Ovary (tissue), 10 donors: ENCODE measurements at places on chromosomes 12 and 14.

- no peak for DNase-seq
These were observed 84.4 kb downstream of the PPP2R5C start for GRCh38 chr14:101845896-101846295.

DNA sequence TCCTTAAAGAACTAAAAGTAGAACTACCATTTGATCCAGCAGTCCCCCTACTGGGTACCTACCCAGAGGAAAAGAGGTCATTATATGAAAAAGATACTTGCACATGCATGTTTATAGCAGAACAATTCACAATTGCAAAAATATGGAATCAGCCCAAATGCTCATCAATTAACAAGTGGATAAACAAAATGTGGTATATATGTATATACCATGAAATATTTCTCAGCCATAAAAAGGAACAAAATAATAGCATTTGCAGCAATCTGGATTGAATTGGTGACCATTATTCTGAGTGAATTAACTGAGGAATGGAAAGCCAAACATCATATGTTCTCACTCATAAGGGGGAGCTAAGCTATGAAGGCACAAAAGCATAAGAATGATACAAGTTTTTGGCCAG, 64.7 kb upstream of the KRAS start:
- DNase-seq = no peak

DNA sequence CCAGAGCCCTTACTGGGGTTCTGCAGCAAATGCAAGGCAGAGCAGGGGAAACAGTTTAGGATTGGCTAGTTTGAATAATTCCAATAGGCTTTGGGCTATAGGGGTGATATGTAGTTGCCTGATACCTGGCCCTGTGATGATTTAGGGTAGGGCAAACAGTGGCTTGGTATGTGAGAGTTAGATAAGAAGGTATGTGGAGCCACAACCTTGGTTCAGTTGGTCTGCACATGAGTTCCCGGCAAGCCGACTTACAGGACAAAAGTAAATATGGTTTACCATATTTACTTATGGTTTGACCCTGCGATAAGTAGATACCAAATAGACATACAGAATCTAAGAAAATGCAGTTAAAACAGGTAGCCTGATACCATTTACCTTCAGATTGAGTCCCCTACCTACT, 8.3 kb upstream of the CAPRIN2 start:
- DNase-seq = no peak

- DNase-seq = no peak
These were observed 48.2 kb downstream of the MBIP start for GRCh38 chr14:36271939-36272907.

GRCh38 chr14:95098984-95099599, 58.2 kb downstream of the DICER1 start:
- DNase-seq = peak; percentile 42

GRCh38 chr12:127731657-127732056, 535.3 kb upstream of the TMEM132C start:
- no peak for DNase-seq

GRCh38 chr12:19654650-19655376, 215.5 kb downstream of the AEBP2 start:
- DNase-seq = no peak

- DNase-seq = no peak
These were observed 3.5 kb downstream of the AICDA start for GRCh38 chr12:8609061-8609570.

DNA sequence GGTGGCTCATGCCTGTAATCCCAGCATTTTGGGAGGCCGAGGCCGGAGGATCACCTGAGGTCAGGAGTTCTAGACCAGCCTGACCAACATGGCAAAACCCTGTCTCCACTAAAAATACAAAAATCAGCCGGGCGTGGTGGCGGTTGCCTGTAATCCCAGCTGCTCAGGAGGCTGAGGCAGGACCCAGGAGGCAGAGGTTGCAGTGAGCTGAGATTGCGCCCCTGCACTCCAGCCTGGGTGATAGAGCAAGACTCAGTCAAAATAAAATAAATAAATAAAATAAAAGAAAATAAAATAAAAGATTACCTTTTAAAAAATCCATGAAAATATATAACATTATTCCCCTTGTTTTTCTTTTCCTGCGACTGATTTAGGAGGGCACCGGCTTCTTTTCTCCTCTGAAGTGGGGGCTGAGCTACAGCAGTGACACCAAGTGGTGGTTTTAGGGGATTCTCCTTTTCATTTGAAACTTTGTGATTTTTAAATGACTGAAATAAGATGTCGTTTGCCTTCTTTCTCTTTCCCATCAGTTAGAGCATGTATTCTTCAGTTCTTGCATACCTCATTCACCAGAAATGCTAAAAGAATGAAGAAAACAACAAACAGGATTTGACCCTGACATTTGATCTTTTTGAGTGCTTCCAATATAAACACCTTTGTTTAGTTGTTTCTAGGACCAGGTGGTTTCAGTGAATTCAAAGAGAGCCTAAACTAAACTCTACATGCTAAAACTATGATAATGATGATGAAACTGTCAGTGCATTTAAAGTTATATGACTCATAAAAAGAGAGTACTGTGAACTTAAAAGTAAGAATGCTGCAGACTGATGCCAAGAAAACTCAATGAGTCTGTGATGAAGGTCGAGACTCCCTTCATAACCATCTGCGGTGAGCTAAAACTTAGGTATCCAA, 22.6 kb upstream of the PKP2 start:
- DNase-seq = peak; percentile 40

DNA sequence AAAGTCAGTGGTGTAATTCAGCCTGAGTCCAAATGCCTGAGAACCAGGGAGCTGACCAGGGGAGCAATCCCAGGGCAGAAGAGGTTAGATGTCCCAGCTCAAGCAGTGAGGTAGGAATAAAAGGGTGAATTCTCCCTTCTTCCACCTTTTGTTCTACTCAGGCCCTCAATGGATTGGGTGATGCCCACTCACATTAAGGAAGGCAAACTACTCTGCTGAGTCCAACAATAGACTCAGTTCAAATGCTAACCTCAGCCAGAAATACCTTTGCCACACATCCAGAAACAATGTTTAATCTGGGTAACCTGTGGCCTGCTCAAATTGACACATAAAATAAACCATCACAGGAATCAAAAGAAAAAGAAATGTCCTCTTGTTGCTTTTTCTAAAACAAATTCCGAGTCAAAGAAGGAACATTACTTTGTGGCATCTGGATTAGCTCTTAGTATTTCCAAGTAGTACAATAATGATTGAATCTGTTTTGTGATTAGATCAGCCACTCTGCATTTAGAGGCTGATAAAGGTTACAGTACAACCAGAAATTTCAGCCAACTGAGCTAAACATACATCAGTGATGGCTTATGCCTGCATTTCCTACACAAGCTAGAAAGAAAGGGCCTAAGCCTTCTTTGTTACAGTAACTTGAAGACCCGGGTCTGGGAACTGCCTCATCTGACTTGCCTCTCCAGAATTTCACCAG, 43.6 kb upstream of the TRIM9 start:
- DNase-seq = no peak

- no peak for DNase-seq
These were observed 33.3 kb upstream of the PPM1A start for GRCh38 chr14:60215520-60216420.

DNA sequence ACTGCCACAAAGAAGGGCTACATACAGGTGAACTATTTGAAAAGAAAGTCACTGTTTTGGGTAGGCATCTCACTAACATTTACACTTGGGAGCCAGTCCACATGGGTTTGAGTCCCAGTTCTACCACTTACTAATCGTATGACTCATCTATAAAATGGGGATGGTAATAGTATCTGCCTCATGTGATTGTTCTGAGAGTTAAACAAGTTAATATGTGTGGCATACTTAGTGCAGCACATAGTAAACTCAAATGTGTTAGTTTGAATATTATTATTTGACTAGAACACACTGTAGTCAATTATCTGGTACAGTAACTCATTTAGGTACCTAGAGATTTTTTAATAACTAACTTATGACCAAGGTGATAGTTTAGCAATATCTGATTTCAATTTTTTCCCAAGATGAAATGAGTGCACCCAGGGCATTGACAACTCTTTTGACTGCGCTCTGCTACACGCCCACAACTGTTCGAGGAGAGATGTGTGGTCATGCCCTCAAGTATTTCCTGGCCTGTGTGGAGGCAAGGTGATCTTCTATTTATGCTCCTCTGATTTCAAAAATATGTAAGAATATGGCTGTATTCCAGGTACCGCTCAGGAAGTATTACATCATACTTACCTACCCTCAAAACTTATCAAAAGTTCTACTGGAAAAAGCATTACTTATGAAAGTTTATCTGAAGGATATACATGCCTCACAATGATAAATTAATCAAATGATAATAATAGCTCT, 210.6 kb upstream of the EGLN3 start:
- no peak for DNase-seq

DNA sequence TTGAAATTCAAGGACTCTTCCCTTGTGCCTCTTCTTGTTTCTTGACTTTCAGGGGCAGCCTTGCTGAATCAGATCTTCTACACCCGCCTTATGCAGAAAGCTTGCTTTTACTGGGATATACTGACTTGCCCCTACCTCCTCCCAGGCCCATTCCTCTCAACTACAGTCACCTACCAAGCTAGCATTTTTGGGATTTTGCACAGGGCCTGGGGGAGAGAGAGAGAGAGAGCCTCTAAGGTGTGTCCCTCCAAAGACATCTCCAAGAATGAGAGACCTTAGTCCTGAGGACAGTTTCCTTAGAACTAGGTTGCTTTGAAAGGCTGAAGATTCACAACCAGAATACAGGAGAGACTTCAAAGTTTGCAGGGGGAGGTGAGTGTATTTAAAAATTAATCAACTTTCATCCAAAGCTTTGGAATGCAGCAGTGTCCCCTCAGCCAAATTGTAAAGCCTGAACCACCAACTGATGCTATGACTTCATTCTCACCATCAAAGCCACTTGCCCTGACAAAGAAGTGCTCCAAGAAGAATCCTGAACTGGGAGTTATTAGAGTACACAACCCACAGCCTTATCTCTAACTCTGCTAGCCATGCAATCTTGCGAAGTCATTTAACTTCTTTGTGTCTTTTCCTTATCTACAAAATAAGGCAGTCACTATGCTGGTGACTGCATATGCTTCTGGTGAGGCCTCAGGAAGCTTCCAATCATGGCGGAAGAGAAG, 96.1 kb upstream of the EGLN3 start:
- DNase-seq = no peak

GRCh38 chr14:25049568-25050268, at the start of gene STXBP6:
TSS of gene STXBP6 (minus strand) at chr14:25050147. CDS start at chr14:24974818, 75,329 bp downstream.
- DNase-seq = peak; percentile 50

DNA sequence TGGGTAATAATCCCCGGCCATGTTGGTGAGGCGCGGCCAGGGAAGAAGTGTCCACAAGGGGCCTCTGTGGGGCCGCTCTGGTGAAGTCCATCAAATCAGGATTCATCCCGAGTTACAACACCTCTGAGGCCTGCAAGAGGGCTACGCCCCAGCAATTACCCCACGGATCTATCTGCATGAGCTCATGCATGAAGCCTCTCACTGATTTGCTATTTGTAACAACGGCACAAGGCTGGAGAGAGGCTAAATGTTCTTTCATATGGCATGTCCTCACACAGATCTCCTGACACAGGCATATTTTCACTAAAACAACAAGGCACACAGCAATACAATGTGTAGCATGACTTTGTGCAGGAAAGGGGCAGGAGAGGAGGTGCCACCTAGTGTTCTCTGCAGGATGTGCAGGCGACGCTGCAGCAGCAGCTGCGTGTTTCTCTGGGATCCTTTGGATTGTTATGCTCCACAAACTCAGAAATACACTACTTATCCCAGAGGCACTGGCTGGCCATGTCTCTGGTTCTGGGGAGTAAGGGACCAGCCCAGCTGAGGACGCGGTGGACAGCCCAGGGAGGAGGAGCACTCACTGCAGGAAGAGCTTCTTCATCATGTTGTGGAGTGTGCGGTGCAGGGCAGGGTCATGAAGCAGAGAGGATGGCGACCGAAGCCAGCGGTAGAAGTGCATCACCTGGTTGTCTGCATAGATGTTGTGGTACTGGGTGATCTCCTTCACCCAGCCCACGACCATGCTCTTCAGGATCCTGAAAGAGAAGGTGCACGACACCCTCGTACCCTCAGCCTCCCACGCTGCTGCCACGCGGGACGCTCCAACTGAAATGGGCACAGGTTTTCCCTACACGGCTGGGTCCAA, 20.2 kb downstream of the P2RX2 start:
- DNase-seq = no peak

- DNase-seq = no peak
These were observed 3.7 kb downstream of the HIF1A start for GRCh38 chr14:61699027-61699426.

GRCh38 chr14:61608245-61609165, 86.8 kb upstream of the HIF1A start:
- DNase-seq = no peak

DNA sequence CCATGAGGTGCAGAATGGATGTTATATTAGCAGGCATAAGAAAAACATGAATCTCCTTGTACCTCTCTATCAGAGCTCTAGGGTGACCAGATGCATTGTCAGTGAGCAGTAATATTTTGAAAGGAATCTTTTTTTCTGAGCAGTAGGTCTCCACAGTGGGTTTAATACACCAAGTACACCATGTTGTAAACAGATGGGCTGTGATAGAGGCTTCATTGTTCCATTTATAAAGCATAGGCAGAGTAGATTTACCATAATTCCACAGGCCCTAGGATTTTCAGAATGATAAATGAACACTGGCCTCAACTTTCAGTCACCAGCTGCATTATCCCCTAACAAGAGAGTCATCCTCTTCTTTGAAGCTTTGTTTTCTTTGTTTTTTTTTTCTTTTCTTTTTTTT, 185.2 kb downstream of the ERC1 start:
- no peak for DNase-seq
